ENCODE measurements at places on chromosomes 2 and 18.

GRCh38 chr2:191041418-191042161 is 27.6 kb upstream of the STAT1 start:
- DNase-seq = no peak

DNA sequence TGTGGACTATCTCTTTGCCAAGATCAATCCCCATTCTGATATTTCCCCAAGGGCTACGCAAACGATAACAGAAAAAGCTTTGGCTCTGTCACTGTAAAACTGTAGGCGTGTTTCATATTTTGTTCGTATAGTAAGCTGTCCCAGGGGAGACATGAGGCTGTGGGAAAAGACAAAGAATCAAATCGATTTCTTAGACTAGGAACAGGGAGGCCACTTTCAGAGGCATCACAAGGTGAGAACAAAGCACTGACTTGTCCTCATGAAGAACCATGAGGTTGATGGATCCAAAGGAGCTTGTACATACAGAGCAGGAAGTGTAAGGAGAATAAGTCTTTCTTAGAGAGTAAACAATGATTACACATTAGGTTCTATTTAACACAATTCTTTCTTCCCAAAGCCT is 255.7 kb downstream of the HNMT start:
- DNase-seq = no peak

- no peak for DNase-seq
Measured at GRCh38 chr2:13020469-13020868, 303.7 kb downstream of the TRIB2 start.

GRCh38 chr2:80420530-80421208 is 116.1 kb upstream of the LRRTM1 start:
- DNase-seq = no peak

GRCh38 chr18:56188529-56189275 is 449.7 kb downstream of the TXNL1 start:
- DNase-seq = no peak

GRCh38 chr2:168432565-168433186 is 23.4 kb upstream of the CERS6 start:
- DNase-seq = no peak

Measured in stimulated activated CD4-positive, alpha-beta T cell treated with anti-CD3 and anti-CD28 coated beads, Interleukin-12 subunit alpha, Interleukin-12 subunit beta, amount 100 ng/mL, for 24 hours (primary cell).